ENCODE measurements at places on chromosomes 13 and 19.

- DNase-seq, result peak; percentile 95
These were observed 12.4 kb downstream of the NOSIP start for GRCh38 chr19:49567861-49568441.

DNA sequence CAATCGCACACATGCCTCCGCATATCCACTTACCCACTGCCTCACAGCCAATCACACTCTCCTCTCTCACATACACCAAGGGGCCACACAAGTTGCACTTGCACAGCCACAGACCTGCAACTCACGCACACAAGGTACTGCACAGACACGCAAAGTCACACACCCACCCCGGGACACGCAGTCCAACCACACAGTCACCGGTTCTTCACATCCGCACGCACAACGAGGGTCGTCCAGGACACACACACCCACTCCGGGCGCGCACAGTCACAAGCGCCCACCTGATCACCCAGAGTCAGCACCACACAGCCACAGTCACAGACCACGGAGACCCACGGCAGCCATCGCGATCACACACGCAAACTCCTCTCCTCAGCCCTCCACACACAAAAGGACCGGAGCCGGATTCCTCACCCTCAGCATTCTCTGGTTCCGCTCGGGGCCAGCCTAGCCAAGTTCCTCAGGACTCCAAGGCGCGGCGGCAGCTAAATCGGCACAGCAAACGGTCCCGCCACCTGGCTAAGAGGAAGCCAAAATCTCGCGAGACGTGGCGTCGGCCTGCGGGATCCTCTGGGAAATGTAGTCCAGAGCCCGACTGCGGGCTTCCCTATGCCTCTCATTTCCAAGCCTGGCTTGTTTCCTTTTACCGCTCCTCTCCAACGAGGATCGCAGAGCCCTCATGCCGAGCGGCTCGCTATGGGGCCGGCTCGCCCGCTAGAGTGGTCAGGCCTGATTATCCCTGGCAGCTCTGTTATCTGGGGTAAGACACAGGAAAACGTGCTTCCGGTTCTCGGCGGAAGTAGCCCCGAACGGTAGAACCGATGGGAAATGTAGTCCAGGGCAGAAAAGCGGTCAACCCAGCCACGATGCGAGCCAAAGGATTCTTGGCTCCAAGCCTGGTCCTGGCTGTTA is at the start of gene ZNF850:
TSS of gene ZNF850 (minus strand) at position 497 of the 912 bp plus-strand sequence. CDS start 10,201 bp downstream, outside the sequence.
- DNase-seq, result peak; percentile 89

DNA sequence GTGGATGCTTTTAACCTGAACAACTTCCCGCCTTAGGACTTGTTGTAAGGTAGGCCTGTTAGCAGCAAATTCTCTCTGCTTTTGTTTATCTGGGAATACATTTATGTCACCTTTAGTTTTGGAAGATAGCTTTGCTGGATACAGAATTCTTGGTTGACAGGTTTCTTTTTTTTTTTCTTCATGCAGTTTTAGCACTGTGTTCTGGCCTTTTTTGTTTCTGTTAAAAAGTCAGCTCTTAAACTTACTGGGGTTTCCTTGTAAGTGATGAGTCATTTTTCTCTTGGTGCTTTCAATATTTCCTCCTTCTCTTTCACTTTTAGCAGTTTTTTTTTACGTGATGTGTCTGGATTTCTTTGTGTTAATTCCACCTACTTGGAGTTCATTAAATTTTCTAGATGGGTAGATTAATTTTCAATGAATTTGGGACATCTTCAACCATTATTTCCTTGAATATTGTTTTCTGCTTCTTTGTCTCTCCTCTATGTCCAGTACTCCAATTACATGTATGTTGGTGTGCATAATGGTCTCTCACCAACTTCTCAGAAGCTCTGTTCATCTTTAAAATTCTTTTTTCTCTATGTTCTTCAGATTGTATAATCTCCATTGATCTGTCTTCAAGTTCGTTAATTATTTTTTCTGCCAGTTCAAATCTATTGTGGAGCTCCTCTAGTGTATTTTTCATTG is 188.2 kb upstream of the ZNF536 start:
- DNase-seq, result no peak

DNA sequence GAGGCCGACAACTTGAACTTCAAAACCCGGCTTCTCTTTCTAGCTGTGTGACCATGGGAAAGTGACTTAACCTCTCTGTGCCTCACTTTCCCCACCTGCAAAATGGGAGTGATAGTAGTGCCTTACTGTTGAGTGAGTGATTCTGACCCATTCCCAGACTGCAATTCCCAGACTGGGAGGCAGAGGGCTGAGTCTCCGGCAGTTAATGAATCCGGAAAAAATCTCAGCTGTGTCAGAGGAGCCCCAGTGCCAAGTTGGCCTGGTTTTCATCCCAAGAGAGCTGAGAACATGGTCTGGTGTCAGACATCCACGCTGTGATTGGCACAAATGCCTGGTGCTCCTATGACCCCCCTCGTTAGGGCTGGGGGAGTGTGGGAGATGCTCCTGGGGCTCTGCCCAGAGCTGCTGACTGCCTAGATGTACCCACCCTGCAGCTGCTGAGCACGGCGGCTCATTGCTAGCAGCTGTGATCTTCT is 50.0 kb downstream of the PIN1 start:
- DNase-seq, result no peak

DNA sequence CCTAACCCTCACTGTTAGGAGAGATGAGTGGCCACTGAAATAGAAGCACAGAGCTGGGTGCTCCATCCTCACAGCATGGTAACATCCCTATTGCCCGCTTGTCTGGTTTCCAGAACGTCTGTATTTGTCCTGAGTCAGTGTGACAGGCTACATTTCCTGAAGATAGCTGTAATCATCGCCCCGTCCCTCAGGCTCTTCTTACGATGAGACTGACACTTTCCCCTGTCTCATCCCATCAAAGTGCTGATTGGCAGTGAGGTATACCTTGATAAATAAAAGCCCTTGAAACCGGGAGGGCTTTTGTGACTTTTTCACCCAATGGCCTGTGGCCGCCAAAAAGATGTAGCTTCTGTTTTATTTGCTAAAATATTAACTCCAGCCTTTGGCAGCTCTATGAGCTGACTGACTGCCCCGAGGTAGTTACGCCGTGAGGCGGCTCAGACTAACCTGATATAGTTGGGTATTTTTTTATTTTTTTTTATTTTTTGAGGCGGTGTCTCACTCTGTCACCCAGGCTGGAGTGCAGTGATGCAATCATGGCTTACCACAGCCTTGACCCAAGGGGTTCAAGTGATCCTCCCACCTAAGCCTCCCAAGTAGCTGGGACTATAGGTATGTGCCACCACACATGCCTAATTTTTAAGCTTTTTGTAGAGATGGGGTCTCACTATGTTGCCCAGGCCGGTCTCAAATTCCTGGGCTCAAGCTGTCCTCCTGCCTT is 5.7 kb upstream of the LRRC4B start:
- DNase-seq, result no peak

- DNase-seq, result no peak
These were observed 12.0 kb downstream of the POLR2E start for GRCh38 chr19:1082928-1083816.

GRCh38 chr19:34217952-34218817 is 36.2 kb upstream of the GARRE1 start:
- DNase-seq, result peak; percentile 34

DNA sequence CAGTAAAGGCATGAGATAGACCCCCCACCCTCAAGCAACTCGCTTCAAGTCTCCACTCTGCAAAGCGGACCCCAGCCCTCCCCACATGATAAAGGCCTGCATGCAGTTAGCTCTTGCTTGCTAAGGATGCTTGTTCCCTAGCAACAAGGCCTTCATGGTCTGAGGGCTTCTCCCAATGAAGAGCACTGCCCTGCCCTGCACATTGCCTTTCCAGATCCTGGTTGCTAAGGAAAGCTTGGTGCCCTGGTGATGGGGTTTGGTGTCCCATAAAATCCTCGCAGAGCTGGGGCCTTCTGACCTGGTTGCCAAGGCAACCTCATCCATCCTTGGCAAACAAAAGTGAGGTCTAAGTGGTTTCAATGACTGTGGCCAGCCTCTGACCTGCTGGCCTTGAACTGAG is 6.0 kb downstream of the DBP start:
- DNase-seq, result no peak

- DNase-seq, result peak; percentile 65
These were observed 4.2 kb downstream of the LYL1 start for GRCh38 chr19:13098277-13099072.

GRCh38 chr13:48818495-48819356 is 157.0 kb upstream of the FNDC3A start:
- no peak for DNase-seq

- no peak for DNase-seq
These were observed 51.1 kb downstream of the N4BP2L1 start for GRCh38 chr13:32376642-32377415.

- no peak for DNase-seq
These were observed 58.0 kb upstream of the IRS2 start for GRCh38 chr13:109844396-109844795.

GRCh38 chr13:107860284-107860683 is 355.1 kb downstream of the LIG4 start:
- DNase-seq, result no peak

- DNase-seq, result no peak
These were observed 62.7 kb upstream of the MRI1 start for GRCh38 chr19:13701624-13702023.

DNA sequence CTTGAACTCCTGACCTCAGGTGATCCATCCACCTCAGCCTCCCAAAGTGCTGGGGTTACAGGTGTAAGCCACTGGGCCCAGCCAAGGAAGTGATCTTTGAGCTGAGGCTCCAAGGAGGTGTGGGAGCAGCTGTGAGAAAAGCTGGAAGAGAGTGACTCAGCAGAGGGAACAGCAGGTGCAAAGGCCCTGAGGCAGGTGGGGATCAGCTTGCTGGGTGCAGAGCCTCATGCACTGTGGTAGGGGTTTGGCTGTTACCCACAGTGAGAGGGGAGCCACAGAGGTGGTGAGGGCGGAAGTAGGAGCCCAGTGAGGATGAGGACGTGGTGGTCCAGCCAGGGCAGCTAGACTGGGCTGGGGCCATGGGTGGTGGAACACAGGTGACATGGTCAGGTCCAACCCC is 6.5 kb downstream of the NPAS1 start:
- no peak for DNase-seq

DNA sequence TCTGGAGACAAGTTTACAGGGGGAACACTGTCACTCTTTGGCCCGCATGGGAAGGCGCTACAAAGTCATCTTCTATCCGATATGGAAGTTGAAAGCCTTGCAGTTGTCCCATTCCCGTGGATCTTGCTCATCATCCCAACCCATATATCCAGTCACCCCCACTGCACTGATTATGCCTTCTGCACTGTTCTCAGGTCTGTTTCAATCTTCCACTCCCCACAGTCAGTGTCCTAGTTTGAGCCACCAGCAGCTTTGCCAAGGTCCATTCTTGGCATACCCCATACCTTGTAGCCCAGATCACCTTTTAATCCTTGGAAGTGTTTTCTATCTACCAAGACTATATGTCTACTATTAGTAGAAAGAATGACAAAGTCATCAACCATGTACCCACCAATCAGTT is 88.1 kb downstream of the MIPEP start:
- DNase-seq, result no peak

DNA sequence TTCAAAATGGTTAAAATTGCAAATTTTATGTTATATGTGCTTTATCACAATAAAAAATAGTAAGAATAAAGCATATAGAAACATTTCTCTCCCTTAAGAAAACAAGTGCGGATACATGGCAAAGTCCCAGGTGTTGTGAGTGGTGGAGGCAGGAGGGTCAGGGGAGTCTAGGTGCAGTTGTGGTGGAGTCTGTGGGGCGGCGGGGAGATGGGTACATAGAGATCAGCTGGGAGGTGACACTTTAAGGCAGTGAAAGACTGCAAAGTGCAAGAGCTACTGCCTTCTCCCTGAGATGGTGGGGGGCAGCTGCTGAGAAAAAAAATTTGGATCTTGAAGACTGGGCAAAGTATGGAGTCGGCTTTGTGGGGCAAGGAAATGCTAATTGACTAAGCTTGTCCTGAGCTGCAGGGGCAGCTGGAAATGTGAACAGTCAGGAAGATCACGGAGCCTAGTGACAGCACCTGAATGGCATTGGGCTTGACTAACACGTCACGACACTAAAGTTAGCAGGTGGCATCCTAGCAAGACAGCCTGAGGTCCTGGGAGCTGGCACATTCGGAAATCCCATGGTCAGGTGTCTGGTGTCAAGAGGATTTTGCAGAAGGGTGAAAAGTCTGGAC is 72.9 kb upstream of the IRS2 start:
- no peak for DNase-seq

DNA sequence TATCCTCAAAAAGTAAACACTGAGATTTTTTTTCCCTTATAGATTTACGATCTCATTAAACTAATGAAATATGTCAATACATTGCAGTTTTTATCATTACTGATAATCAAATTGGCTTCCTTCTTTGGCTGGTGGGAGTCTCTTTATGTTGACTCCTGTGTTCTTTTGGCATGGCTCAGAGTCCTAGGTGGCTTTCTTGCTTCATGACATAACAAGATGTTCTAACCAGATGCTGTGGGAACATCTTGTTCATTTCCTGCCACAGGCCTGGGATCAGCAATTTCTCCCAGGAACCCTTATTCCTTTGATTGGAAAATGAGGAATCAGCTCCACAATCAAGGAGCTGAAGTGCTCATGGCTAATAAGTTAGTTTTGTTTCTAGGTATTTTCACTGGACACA is 13.2 kb upstream of the CYP4F22 start:
- no peak for DNase-seq

DNA sequence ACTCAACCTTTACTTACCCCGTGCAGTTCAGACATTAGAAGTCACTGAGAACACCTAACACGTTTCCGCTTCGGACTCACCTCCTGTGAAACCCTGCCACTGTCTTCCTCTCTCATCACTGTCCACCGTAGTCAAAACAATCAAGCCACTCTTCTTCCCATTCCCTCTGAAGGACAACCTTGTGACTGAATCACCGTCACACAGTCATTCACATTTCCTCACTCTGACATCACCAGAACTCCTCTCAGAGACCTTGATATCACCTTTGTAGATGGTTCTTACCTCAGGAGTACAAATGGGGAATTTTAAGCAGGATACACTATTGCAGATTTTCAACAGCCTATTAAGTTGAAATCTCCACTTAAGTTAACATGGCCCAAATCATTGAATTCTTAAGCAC is 1.3 kb upstream of the KBTBD6 start:
- DNase-seq, result no peak

GRCh38 chr13:45373162-45373547 is 32.2 kb upstream of the TPT1 start:
- DNase-seq, result no peak

- DNase-seq, result no peak
These were observed 13.2 kb downstream of the AP3D1 start for GRCh38 chr19:2138061-2138728.

GRCh38 chr13:102718746-102719145 is 23.9 kb upstream of the METTL21C start:
- DNase-seq, result no peak

DNA sequence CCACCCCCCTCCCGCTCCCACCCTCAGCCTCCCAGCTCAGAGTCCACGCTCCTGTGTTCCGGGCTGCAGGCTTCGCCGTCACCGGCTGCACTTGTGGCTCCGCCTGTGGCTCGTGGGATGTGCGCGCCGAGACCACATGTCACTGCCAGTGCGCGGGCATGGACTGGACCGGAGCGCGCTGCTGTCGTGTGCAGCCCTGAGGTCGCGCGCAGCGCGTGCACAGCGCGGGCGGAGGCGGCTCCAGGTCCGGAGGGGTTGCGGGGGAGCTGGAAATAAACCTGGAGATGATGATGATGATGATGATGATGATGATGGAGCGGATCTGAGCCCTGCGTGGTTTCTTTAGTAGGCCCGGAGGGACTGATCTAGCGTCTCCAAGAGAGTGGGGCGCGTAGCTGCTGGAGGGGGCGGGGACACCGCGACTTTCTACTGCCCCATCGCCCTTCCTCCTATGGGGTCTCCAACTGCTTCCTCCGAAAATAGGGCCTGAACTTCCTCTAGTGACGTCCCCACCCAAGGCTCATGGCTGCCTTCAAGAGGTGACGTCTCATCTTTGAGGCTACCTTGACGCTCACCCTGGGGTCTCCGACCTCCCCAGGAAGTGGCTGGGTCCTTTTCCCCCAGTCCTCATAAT is 1.4 kb downstream of the RETN start:
- no peak for DNase-seq

All from T-helper 2 cell (primary cell).